ENCODE measurements at places on chromosomes 1 and 21.

GRCh38 chr21:42350318-42350910, 380 bp downstream of the TFF2 start:
- DNase-seq: no peak

- DNase-seq: no peak
Observed at GRCh38 chr1:183330335-183330734, 87.8 kb downstream of the NMNAT2 start.

DNA sequence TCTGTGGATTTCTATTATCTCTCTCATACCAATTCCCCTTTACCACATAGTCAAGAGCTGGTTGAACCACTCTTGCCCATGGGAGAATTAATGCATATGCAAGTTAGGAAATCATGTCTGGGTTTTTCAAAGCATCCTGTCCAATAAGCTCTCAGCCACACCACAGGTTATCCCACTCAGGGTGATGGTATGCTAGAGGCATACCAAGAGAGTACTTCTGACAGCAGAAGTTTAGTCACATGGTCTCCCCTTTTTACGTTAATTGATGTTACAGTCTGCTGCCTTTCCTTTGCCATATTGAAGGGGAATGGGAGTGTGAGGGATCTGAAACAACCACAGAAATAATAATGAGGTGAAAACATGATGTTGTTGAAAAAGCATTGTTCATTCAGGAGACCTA, 135.8 kb upstream of the PBX1 start:
- DNase-seq: no peak

- DNase-seq: no peak
Observed at GRCh38 chr1:56404066-56404465, 175.3 kb downstream of the PLPP3 start.

GRCh38 chr1:178645808-178646200, 79.2 kb upstream of the RALGPS2 start:
- DNase-seq: no peak

DNA sequence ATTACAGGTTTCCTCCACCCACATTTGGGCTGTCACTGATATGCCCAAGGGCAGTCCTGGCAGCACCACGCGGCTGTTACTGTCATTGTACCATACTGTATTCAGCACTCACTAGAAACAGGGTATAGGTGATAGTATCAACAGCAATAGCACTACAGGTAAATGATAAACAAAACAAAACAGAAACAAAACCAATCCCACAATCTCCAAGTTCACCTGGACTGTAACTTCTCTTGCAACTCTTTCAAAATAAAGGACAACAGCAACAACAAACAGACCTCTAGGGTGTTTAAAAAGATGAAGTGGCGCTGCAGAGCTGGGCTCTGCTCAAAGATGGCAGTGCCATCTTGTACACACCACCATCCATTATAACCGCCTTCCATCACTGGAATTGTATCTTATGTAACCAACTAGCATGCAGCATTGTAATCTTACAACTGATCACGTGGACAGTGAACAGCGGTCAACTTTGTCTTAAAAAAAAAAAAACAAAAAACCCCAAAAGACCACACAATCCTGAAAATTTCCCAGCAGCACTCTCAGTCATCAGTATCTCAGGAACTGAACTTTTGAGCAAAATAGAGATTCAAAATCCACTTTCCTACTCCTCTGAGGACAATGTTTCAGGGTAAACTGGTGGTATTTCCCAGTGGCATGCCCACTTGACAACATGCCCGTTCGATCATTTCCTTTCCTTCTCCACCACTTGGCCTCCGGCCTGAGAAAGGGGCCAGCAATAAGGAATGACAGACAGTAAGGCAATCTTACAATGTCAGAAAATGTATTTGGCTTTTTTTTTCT, 3.8 kb downstream of the IRF2BP2 start:
- no peak for DNase-seq

- DNase-seq: no peak
Observed at GRCh38 chr1:226097866-226098625, 35.5 kb downstream of the H3-3A start.

GRCh38 chr1:1212780-1213344, 1.1 kb downstream of the TNFRSF4 start:
- DNase-seq: no peak

- no peak for DNase-seq
Observed at GRCh38 chr1:234972411-234973191, 156.0 kb downstream of the TOMM20 start.

- DNase-seq: no peak
Observed at GRCh38 chr1:202565890-202566602, 144.2 kb downstream of the SYT2 start.

GRCh38 chr1:157095551-157095950, 4.1 kb downstream of the ETV3L start:
- DNase-seq: no peak
